ENCODE measurements at places on chromosomes 16 and 17.

GRCh38 chr16:50457979-50458491 is 89.2 kb upstream of the BRD7 start:
- no peak for DNase-seq

- DNase-seq = no peak
These were observed 20.7 kb downstream of the PIK3R6 start for GRCh38 chr17:8846768-8847211.

DNA sequence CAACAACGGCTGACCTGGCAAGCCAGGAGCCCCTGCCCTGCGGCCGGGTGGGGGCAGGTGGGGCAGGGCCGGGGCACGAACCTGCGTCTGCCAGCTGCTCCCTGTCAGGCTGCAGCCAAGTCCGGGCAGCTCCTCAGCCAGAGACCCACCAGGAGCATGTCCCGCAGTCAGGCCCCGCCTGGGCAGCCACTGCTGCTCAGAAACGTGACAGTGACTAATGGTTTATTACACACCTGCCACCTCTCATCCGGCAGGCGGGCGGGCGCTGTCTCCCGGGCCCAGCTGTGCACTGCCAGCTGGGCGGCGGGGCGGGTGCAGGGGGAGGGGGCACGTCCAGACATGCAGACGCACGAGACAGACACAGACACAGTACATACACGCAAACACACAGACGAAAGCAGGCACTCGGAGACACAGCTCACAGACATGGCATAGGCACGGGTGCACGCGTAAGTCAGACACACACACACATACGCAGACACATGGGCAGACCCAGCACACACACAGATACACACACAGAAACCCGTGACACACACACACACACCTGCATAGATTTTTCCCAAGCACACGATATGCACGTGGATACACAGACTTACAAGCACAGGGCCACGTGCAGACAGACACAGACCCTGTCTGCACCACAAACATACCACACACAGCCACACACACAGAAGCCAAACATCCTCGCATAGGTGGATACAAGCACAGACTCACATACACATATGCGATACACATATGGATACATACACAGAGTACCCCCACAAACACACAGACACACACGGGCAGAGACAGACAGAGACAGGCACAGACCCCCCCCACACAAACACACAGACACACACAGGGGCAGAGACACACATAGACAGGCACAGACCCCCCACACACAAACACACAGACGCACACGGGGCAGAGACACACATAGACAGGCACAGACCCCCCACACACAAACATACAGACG is 248.3 kb upstream of the CIBAR2 start:
- no peak for DNase-seq

- no peak for DNase-seq
These were observed 11.8 kb downstream of the MRM1 start for GRCh38 chr17:36613155-36613554.

GRCh38 chr16:89476811-89477261 is 13.5 kb downstream of the ANKRD11 start:
- no peak for DNase-seq

DNA sequence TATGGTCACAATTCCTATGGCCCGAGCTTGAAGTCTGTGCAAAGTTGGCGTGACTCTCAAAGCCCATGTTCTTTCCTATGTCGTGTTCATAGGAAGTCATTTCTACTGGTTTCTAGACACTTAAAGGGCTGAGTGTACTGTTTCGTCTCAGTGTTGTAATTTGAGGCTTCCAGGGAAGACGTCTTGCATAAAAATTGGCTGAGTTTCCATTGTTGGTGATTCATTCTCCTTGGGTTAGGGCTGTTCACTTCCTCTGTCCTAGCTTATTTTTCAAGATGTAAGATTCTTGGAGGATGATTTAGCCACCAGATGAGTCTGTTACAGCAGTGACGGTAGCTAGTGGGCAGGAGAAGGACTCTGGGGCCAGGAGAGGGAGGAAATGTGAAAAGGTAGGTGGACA is 43.1 kb downstream of the PIK3R5 start:
- no peak for DNase-seq

Measured in NK-92 treated with Interleukin-12 subunit alpha and Interleukin-12 subunit beta, amount 100 ng/mL, for 24 hours (cell line).